Vagina (tissue), 2 donors: ENCODE measurements at places on chromosomes 5 and 9. TPM values are rescaled to one million over a fixed set of nuclear protein-coding genes. Genes with fewer than 3 reads are reported as not detected.

- DNase-seq: no peak
- H3K4me3 ChIP-seq: no peak overlapping the region
- H3K27ac ChIP-seq: no peak overlapping the region
- H3K36me3 ChIP-seq: peaks cover 23% of the 10 kb centered on the region
- H3K4me1 ChIP-seq: peaks cover 5% of the 10 kb centered on the region
These were observed 29.5 kb downstream of the CCNH start for GRCh38 chr5:87383216-87383615.

- H3K4me1 ChIP-seq: no peaks in the 10 kb centered on the region
- H3K27me3 ChIP-seq: no peaks in the 10 kb centered on the region
- DNase-seq: peak; percentile 19
- no peaks in the 10 kb centered on the region for H3K36me3 ChIP-seq
- no peak overlapping the region for H3K4me3 ChIP-seq
These were observed 214.4 kb downstream of the MED10 start for GRCh38 chr5:6163913-6164312.

GRCh38 chr5:158014372-158014771, 155.4 kb upstream of the CLINT1 start:
- no peak for DNase-seq

- H3K27me3 ChIP-seq: no peaks in the 10 kb centered on the region
- no peak overlapping the region for H3K27ac ChIP-seq
- no peak overlapping the region for H3K4me3 ChIP-seq
- no peaks in the 10 kb centered on the region for H3K4me1 ChIP-seq
- H3K36me3 ChIP-seq: no peaks in the 10 kb centered on the region
These were observed 362.6 kb downstream of the PTPRD start for GRCh38 chr9:10250219-10250618.

DNA sequence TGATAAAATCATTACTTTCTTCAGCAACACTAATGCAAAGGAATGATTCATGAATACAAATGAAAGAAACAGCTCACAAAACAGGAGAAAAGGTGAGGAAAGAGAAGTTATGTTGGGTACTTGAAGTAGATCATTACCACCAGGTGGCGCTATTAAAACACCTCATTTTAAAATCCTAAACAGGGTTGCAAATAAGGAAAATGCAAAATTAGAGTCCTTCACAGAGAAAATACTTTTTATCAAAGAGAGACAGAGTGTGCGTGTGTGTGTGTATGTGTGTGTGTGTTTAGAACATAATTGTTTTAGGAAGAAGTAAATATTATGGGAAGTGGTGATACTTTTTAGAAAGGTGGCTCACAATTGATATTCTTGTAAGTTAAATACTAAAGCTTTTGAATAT, 49.5 kb upstream of the CD180 start:
- H3K27ac ChIP-seq: peak overlapping the region; percentile 48
- peaks cover 61% of the 10 kb centered on the region for H3K4me1 ChIP-seq
- H3K36me3 ChIP-seq: no peaks in the 10 kb centered on the region

DNA sequence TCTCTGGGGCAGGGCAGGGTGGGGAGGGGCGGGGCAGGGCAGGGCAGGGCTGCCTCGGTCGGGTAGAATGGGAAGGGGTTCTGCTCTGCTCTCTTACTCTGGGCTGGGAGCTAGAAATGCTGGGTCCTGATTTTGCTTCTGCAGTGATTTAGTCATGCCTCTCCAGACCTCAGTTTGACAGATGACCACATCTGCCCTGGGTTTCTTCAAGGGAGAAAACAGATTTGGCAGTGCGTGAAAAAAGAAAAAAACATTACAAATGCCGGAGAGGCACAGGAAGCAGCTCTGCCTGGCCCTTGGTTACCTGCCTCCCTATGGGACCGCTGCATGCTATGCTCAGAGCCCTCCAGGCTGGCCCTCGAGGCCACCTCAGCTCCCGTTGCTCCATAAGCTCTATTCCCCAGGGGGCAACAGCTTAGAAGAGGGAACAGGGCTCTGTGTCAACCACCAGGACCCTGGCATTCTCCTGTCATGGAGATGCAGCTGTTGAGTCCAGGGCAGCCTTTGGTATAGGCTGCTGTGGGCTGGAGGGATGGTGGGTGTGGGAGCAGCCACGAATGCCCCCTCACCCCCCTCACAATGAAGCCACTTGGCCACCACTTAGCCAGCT, 53.2 kb upstream of the UBTD2 start:
- H3K27me3 ChIP-seq: no peaks in the 10 kb centered on the region
- H3K36me3 ChIP-seq: peaks cover 44% of the 10 kb centered on the region
- no peak for DNase-seq
- H3K27ac ChIP-seq: peak overlapping the region; percentile 27
- peaks cover 6% of the 10 kb centered on the region for H3K4me1 ChIP-seq
- H3K4me3 ChIP-seq: no peak overlapping the region

DNA sequence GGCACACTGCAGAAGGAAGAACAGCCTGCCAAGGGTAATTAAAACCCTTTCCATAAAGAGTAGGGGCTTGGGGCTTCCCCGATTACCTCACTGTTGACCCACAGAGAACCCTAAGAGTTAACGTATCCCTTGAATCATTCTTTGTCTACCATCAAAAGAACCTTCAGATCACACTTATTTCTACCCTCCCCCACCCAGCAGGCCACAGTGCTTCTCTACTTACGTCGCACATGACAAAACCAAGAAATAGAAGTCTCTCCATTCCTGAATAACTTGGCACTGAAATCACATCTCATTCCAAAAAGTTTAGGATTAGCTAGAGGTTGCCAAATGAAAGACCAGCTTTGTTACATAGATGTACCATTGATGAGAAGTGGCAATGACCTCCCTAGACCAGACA, 268.7 kb upstream of the GAS1 start:
- DNase-seq: no peak
- no peak overlapping the region for H3K4me3 ChIP-seq
- H3K4me1 ChIP-seq: no peaks in the 10 kb centered on the region
- H3K36me3 ChIP-seq: no peaks in the 10 kb centered on the region

- DNase-seq: no peak
- no peak overlapping the region for H3K4me3 ChIP-seq
- H3K36me3 ChIP-seq: no peaks in the 10 kb centered on the region
- H3K27ac ChIP-seq: no peak overlapping the region
These were observed 690.4 kb upstream of the MEF2C start for GRCh38 chr5:89573345-89573744.

- no peaks in the 10 kb centered on the region for H3K27me3 ChIP-seq
- no peak overlapping the region for H3K4me3 ChIP-seq
- peaks cover 24% of the 10 kb centered on the region for H3K4me1 ChIP-seq
These were observed 20.0 kb downstream of the GPBP1 start for GRCh38 chr5:57193757-57194413.

- H3K27ac ChIP-seq: no peak overlapping the region
- H3K27me3 ChIP-seq: no peaks in the 10 kb centered on the region
- no peak overlapping the region for H3K4me3 ChIP-seq
- peaks cover 6% of the 10 kb centered on the region for H3K4me1 ChIP-seq
- no peak for DNase-seq
These were observed 136.6 kb upstream of the EPB41L4A start for GRCh38 chr5:112555691-112556090.

DNA sequence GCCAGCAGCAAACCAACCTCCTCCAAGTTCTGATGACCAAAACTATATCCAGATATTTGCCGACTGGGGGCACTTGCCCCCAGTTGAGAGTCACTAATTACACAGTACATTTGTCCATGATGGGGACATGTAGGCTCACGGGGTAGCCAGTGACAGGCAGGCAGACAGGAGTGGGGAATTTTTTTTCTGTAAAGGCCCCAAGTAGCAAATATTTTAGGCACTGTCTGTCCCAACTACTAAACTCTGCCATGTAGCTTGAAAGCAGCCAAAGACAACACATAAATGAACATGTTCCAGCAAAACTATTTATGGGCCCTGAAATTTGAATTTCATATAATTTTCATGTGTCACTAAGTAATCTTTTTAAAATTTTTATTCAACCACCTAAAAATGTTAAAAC, 80.7 kb downstream of the GRIA1 start:
- no peaks in the 10 kb centered on the region for H3K36me3 ChIP-seq
- H3K27me3 ChIP-seq: no peaks in the 10 kb centered on the region
- no peak overlapping the region for H3K4me3 ChIP-seq
- no peak overlapping the region for H3K27ac ChIP-seq

DNA sequence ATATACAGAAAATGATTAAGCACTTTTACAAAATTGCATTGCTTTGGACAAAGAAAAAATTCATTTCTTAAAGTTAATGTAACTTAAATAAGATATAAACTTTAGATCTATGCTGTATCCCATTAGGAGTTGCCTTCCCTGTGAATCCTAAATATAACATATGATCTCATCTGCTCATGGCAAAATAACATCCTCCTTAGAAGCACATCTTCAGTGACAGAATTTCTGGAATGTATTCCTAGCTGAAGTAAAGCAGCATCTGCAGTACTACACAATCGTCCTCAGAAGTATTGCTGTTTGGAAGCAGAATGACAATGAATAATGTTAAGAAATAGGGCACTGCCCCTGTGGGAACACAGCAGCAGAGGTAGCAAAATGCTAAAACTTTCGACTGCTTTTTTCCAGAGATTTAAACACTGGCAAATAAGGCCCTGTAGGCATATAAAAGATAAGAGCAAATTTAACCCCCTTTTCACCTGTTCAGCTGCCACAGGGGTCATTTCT, 571.0 kb downstream of the PTPRD start:
- no peaks in the 10 kb centered on the region for H3K4me1 ChIP-seq
- DNase-seq: no peak
- H3K36me3 ChIP-seq: no peaks in the 10 kb centered on the region
- H3K27me3 ChIP-seq: no peaks in the 10 kb centered on the region
- H3K4me3 ChIP-seq: no peak overlapping the region

DNA sequence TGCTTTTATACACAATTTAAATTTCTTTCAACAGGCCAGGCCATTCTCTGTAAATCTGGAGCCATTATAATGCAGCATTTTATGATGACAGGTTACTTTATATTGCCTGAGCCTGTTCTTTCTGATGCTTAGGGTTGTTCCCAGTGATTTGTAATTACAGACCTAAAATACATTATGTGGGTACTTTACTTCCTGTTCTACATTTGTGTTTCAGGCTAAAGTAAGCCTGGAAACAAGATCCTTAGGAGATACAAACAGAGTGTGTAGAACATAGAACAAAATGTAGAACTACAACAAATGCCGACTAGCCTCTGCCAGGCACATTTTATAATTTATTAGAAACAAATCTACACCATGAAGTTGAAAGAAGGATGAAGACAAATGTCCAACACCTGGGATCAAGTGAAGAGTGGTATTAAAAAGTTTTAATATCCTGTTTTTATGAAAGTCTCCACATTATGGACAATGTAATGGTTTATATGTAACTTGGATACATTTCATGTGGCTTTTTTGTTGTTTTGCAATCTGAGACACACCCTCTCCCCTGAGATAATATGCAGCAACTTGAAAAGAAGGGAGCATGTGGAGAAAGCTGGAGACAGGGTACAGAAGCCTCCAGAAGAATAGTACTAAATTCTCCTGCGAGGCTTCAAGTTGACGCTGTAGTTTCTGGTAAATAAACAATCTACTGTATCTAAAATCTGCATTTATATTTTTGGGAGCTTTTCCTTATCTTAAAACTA, 46.9 kb downstream of the VCAN start:
- no peak overlapping the region for H3K27ac ChIP-seq
- H3K36me3 ChIP-seq: no peaks in the 10 kb centered on the region
- no peak overlapping the region for H3K4me3 ChIP-seq
- H3K4me1 ChIP-seq: peaks cover 21% of the 10 kb centered on the region
- no peaks in the 10 kb centered on the region for H3K27me3 ChIP-seq
- no peak for DNase-seq

GRCh38 chr9:98117984-98118639, 910 bp downstream of the TRIM14 start:
- H3K4me1 ChIP-seq: peaks cover 18% of the 10 kb centered on the region
- DNase-seq: no peak
- no peaks in the 10 kb centered on the region for H3K36me3 ChIP-seq
- peak overlapping the region; percentile 65 for H3K27ac ChIP-seq

- no peak overlapping the region for H3K4me3 ChIP-seq
- DNase-seq: no peak
- no peaks in the 10 kb centered on the region for H3K27me3 ChIP-seq
These were observed 468.7 kb downstream of the SPATA31D1 start for GRCh38 chr9:82457298-82457697.

GRCh38 chr9:15010581-15010980, 100.4 kb upstream of the FREM1 start:
- no peak for DNase-seq
- no peak overlapping the region for H3K27ac ChIP-seq
- no peaks in the 10 kb centered on the region for H3K27me3 ChIP-seq
- H3K4me1 ChIP-seq: no peaks in the 10 kb centered on the region
- no peak overlapping the region for H3K4me3 ChIP-seq
- H3K36me3 ChIP-seq: no peaks in the 10 kb centered on the region

PAEP gene
- not detected for total RNA-seq

OTULINL gene
- total RNA-seq: 8.8 TPM

SLC25A51 gene
- 26.0 TPM for total RNA-seq

AK1 gene
- 33.4 TPM for total RNA-seq

ACTBL2 gene
- total RNA-seq: not detected

LRRTM2 gene
- total RNA-seq: 1.2 TPM

HAPLN1 gene
- not detected for total RNA-seq

ZNF658 gene
- 2.7 TPM for total RNA-seq
